ENCODE measurements at places on chromosomes 11 and 22.

DNA sequence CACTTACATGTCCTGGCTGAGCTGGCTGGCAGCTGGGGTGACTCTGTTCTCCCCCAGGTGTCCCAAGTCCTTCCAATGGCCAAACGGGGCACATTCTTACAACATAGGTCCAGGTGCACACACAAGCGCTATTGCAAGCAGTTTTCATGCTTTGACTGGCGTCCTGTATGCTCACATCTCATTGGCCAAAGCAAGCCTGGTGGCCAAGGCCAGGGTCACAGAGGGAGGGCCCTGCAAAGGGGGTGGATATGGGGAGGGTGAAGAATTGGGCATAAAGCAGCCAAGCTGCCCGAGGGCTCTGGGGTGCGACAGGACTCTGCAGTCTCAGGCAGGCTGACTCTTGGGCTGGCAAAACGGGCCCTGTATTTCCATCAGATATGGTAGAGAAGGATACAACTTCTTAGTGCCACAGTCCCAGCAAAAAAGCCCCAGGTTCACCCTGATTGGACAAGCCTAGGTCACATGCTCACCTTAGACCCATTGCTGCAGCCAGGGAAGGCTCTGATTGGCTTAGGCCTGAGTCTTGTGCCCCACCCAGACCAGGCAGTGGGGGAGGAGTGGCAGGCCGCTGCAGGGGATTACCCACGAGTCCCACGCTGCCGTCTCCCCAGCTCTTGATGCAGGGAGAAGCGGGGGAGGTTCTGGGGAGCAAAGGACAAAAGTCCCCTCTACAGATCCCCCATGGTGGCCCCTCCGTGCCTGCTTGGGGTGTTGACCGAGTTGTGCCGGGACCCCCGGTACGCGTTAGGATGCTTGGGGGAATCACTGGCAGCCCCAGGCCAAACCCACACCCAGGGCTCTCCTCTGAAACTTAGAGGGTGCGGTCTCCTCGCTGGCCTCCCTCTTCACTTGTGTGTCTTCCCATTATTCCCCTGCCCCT is 110.8 kb downstream of the ARHGAP8 start:
- DNase-seq: no peak

DNA sequence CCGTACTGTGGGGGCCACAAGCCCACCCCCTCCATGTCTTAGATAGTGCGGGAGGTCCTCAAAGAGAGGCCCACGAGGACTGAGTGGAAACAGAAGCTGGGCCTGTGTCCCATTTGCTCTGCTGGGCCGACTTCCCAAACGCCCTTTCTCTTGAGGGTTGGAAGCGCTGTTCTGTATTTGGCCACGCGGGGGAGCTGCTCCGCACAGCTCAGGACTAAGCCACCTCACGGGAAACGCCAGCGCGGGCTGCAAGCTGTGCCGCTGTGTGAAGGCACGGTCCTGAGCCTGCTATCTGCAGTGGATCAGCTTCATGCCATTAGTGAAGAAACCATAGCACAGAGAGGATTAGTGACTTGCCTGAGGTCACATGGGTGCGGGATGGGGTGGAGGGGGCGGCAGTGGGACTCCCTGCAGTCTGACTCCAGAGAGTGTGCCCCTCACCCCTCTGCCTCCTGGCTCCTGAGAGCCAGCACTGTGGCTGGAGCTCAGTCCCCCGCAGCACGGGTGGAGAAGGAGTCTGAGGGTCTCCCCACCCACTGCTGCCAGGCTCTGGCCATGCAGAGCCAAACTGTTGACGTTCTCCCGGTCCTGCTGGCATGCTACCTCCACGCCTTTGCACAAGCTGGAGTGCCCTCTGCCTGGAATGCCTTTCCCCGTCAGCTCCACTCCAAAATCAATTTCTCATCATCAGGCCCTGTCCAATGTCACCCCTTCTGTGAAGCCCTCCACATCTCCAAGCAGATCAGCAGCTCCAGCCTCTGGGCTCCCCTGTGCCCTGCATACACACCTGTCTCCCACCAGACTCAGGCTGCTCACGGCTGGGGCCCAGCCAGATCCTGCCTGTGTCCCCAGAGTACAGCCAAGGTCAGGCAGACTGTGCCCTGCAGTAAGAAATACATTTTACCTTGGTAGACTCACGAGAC is 51.5 kb upstream of the LRRC32 start:
- DNase-seq: peak; percentile 83

DNA sequence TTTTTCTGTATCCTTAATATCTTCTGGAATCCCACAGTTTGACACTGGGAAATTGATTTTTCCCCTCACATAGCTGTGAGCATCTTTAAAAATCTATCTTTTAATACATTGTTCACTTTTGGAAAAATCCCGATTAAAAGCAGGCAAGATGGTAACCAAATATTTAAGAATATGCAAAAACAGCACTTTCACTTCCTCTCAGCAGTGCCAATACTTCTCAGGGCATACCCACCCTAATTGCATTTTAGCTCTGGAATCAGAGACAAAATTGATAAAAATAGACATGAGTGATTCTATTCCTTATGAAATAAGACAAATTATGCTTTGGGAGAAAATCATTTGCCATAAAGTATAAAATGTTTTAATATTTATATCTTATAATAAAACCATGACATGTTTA is 168.5 kb upstream of the CCDC90B start:
- no peak for DNase-seq

DNA sequence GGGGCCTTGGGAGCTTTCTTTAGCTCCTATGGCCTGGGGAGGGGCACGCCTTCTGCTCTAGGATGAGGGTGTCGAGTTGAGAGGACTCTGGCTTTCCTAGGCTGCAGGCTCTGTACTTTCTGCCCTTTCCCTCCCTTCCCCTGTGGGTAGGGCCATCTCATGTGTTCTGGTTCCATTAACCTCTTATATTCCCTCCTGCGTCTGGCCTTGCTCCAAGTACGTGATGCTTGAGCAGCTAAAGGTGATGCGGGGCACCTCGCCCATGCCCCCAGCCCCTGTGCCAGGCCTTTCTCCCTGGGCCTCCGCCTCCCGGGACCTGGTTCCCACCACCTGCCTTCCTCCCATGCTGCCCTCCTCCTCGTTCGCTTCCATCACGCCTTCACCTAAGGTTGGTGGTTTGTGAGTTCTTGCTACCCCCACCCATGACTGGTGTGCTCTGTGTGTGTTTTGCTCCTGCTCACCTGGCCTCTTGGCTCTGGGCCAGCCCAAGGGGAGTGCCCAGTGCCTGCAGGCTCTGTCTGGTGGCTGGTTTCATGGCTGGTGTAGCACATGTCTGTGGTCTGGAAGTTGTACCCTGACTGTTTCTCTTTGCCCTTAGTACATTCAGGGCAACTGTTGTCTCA is 34.1 kb downstream of the PHLDB1 start:
- no peak for DNase-seq

DNA sequence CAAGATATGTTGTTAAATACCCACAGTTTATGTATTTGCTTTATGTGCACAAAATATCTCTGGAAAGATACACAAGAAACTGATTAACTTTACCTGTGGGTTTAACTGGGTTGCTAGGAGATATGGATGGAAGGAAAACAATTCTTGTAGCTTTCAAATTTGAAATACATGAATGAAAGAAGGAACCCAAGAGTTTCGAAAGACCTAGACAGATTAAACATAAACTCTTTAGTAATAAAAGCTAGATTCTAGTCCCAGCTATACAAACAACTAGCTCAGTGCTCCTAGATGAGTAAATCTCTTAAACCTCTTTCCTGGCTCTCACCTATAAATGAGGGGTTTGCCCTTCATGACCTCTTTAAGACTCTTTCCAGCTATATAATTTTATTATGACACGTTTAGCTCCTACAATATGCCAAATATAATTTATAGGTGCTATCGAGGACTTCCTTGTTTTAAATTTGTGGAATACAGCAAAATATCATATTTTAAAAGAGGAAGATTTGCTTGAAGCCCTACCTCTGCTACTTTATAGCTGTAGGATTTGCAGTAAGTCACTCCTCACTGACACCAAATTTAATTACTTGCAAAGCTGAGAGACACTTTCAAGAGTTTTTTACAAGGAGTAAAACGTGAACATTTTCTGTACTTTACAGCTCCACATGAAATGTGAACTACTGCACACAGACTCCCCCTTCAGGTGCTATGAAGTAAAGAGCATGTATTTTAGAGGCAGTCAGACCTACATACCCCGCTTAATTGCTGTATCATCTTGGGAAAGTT is 50.7 kb downstream of the RRAS2 start:
- DNase-seq: no peak

GRCh38 chr22:29877620-29878019 is 5.4 kb upstream of the MTMR3 start:
- no peak for DNase-seq

DNA sequence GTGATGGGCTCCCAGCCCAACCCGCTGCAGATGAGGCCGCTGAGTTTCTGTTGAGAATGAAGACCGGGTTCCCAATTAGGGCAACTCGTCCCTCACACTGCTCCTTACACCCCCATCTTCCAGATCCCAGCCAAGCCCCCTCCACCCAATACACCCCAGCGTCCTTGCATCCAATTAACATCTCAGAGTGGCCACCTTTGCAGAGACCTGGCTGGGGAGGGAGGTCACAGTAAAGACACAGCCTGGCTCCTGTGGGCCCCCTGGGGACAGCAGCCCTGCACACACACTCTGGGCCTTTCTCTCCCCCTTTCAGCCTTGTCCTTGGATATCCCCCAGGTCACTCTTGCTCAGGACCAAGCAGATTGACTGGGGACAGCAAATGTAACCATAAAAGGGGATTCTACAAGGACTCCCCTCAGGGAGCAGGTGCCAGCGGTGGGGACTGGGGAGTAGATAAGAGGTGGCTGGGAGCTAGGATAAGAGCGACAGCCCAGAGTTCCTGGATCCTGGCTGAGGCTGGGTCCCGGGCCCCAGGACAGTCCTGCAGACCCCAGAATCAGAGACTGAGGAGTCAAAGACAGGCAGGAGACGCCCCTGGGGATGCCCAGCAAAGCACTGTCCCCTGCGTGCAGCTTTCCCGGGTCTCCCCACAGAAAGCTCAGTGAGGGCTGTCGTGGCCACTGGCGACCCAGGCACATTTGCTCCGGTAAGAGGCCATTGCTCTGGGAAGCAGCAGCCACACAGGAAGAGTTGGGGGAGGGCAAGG is 8.4 kb downstream of the APOBEC3A start:
- no peak for DNase-seq

All from activated naive CD4-positive, alpha-beta T cell treated with anti-CD3 and anti-CD28 coated beads, Interleukin-2, amount 10 ng/mL, durations not matched to agents 7 days and 5 days (primary cell).